IMR-90 (cell line): ENCODE measurements at places on chromosomes 7 and 10.

DNA sequence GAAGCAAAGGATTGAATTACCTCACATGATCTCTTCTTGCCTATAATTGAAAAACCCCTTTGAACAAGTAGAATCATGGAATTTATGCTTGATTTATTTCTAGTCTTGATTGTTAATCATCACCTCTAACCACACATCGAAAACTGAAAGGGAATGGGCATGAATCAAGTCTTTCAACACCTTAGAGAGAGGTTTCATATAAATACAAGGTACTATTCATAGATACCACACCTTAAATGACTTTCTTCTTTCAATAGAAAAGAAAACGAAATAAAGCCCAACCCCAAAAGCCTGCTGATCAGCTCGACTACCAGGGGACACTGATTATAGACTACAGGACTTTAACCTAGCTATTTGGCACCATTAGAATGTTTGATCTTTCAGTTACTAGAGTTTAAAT is 128.6 kb upstream of the PTPRZ1 start:
- DNase-seq = no peak
- H3K27me3 ChIP-seq = no peaks in the 10 kb centered on the region
- H3K4me3 ChIP-seq = no peak overlapping the region
- no peaks in the 10 kb centered on the region for H3K4me1 ChIP-seq
- no peaks in the 10 kb centered on the region for H3K36me3 ChIP-seq

- no peaks in the 10 kb centered on the region for H3K4me1 ChIP-seq
- peak; percentile 6 for DNase-seq
- H3K4me3 ChIP-seq = no peak overlapping the region
- H3K27me3 ChIP-seq = no peaks in the 10 kb centered on the region
Observed at GRCh38 chr10:2509081-2509531, 558.2 kb upstream of the PFKP start.

GRCh38 chr7:156656598-156656997 is 16.0 kb downstream of the RNF32 start:
- no peaks in the 10 kb centered on the region for H3K27me3 ChIP-seq
- no peaks in the 10 kb centered on the region for H3K36me3 ChIP-seq
- no peak for DNase-seq
- no peaks in the 10 kb centered on the region; the same call in 1 of the 2 replicates for H3K4me1 ChIP-seq
- H3K27ac ChIP-seq = no peak overlapping the region

DNA sequence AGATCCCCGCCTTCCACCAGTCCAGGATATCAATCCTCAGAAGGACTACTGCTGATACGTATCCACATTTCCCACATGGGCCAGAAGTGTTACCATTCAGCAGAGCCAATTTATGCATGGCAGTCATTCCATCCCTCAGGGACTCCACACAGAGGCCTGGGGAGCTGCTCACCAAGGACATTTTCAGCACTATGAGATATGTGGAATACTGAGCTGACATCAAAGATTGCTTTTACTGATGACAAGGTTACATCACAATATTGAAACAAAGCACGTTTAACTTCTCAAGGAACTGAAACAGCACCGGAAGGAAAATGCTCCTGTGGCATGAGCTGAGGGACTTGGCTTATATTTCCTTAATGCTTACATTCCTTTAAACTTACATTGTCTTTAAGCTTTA is 335.1 kb downstream of the BMPER start:
- no peaks in the 10 kb centered on the region for H3K36me3 ChIP-seq
- H3K27me3 ChIP-seq = peaks cover 7% of the 10 kb centered on the region
- H3K4me3 ChIP-seq = no peak overlapping the region
- H3K4me1 ChIP-seq = no peaks in the 10 kb centered on the region
- DNase-seq = no peak

GRCh38 chr7:131235489-131236317 is 92.0 kb upstream of the MKLN1 start:
- peaks cover 15% of the 10 kb centered on the region for H3K4me1 ChIP-seq
- peak overlapping the region; percentile 68 for H3K27ac ChIP-seq
- H3K36me3 ChIP-seq = no peaks in the 10 kb centered on the region
- no peaks in the 10 kb centered on the region for H3K27me3 ChIP-seq

GRCh38 chr10:127922206-127922605 is 15.3 kb downstream of the PTPRE start:
- DNase-seq = no peak
- H3K4me3 ChIP-seq = no peak overlapping the region
- no peaks in the 10 kb centered on the region for H3K27me3 ChIP-seq
- H3K4me1 ChIP-seq = peaks cover 5% of the 10 kb centered on the region; the same call in 1 of the 2 replicates
- H3K36me3 ChIP-seq = no peaks in the 10 kb centered on the region
- no peak overlapping the region for H3K27ac ChIP-seq

GRCh38 chr7:112160130-112160770 is 45.9 kb downstream of the DOCK4 start:
- H3K4me1 ChIP-seq = peaks cover 6% of the 10 kb centered on the region
- no peak overlapping the region for H3K27ac ChIP-seq
- no peaks in the 10 kb centered on the region for H3K27me3 ChIP-seq
- peak; percentile 61 for DNase-seq
- no peak overlapping the region for H3K4me3 ChIP-seq
- H3K36me3 ChIP-seq = no peaks in the 10 kb centered on the region

DNA sequence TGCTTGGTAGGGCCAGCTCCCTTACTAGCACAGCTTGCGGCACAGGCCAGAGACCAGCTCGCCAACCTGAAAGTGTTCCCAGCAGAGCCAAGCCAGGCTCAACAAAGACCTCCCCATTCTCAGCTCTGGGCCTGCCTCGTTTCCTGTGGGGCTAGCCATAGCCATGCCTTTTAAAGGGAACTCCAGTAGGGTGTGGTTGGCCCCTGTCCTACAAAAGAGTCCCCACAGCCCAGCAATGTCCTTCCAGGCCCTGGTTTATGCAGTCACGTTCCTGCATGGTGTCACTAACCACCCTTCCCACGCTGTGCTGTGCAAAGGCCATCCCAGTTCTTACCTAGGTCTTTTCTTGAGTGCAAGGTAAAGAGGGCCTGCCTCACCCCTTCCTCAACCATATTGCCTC is 87.8 kb upstream of the LRRC4 start:
- H3K4me1 ChIP-seq = no peaks in the 10 kb centered on the region; the same call in 1 of the 2 replicates
- peaks cover 45% of the 10 kb centered on the region for H3K27me3 ChIP-seq
- H3K4me3 ChIP-seq = no peak overlapping the region
- DNase-seq = no peak

- DNase-seq = no peak
- H3K4me3 ChIP-seq = no peak overlapping the region
- peaks cover 4% of the 10 kb centered on the region for H3K36me3 ChIP-seq
- H3K27ac ChIP-seq = no peak overlapping the region
- peaks cover 8% of the 10 kb centered on the region for H3K4me1 ChIP-seq
Observed at GRCh38 chr7:35874886-35875285, 74.0 kb downstream of the SEPTIN7 start.
